Renal cortical epithelial cell (primary cell): ENCODE measurements at places on chromosomes 3 and 15.

GRCh38 chr15:43249236-43249635 is 17.5 kb downstream of the TGM5 start:
- DNase-seq = no peak

- no peak for DNase-seq
These were observed 329.0 kb downstream of the IGSF11 start for GRCh38 chr3:118705487-118706219.

- peak; percentile 85 for DNase-seq
These were observed 39.6 kb upstream of the TIMP4 start for GRCh38 chr3:12198301-12198700.

DNA sequence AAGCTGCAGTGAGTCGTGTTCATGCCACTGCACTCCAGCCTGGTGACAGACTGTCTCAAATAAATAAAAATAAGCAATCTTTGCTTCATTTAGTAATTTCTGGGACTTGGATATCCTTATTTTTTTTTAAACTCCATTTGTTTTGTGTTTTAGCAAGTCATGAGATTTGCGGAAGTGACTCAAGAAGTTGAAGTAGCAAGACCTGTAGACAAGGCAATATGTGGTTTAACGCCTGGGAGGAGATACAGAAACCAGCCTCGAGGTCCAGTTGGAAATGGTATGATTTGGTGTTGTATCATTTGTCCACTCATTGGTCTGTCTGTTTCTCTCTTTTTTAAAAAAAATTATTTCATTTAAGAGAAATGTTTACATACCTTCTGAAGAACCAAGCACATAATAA is 16.6 kb upstream of the RPLP1 start:
- no peak for DNase-seq

GRCh38 chr3:162007722-162008121 is 511.1 kb downstream of the OTOL1 start:
- no peak for DNase-seq
